Amniotic stem cell (primary cell): ENCODE measurements at places on chromosomes 6 and 20.
A peak's percentile ranks its signal among the peaks of the same experiment; 100 is the strongest.

- no peak for DNase-seq
Observed at GRCh38 chr6:7144872-7145584, 37.3 kb downstream of the RREB1 start.

- no peak for DNase-seq
Observed at GRCh38 chr20:60008130-60008808, 50.0 kb downstream of the CDH26 start.

DNA sequence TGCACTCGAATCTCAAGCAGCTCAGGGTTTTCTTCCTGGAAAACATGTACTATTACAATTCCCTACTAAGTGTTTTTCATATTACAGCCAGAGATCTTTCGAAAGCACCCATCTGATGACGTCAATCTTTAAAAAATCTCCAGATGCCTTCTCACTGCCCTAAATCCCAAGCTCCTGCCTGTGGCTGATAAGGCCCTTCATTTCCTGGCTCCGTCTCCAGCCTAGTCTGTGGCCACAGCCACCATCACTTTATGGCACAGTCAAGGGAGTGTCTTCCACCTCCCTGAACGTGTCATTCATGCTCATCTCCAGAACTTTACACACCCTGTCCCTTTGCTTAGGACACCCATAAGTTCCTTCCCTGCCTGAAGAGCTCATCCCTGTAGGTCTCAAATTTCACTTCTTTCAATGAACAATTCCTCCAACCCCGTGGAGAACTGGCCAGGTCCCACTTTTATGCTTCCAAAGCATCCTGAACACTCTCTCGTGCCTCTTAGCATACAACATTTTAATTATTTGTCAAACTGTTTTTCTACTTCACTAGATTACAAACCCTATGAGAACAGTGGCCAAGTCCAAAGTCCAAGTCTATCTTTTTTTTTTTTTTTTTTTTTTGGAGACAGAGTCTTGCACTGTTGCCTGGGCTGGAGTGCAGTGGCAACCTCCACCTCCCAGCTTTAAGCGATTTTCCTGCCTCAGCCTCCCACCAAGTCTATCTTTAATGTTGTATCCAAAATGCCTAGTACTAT lies 106.1 kb upstream of the AGPAT4 start:
- no peak for DNase-seq

DNA sequence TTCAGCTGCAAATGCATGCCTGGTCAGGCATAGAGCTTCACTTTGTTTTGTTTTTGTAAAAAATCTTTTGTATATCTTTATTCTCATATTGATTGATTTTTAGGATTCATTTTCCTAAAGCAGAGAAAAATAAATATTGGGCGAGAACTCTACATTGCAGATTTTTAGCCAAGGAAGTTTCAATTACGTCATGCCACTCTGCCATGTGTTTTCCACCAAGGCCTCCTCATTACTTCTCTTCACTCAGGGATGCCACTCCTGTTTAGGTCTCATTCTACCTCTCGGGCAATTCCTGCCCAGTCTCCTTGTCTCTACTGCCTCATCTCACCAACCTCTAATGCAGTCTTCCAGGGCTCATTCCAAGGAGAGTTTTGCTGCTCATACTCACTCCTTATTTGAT lies 497.3 kb upstream of the SPTLC3 start:
- DNase-seq = no peak

- peak; percentile 58 for DNase-seq
Observed at GRCh38 chr20:8853805-8854338, 215.0 kb upstream of the PLCB4 start.

DNA sequence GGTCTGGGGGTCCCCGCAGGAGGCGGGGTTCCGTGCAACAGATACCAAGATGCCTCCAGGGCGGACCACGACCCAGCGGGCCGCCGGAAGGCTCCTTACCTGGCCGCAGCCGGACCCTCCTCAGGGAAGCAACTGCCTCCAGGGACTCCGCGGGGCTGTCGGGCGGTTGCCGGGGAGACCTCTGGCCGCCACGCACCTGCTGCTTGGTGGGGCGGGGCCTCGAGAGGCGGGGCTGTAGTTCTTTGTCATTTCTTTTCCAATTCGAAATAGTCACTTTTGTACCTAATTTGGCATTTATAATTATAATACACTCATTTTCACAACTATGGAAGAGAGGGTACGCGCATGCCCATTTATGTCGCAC lies 647 bp downstream of the AK9 start:
- DNase-seq = no peak

DNA sequence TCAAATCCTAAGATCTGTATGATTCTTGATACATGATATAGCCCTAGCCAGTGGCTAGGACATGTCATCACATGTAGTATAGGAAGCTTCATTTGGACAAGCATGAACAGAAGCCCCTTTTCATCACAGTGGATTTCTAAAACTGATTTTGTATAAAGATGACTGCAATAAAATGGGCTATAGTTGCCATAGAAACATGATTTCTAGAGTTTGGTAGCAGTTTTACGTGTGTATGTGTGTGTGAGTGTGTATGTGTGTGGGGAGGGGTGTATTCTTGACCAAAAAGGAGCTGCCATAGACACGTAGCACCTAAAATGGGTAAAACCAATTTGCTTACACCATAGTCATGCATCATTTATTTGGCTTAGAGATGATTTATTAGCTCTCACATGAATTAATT lies 200.5 kb upstream of the CNR1 start:
- DNase-seq = no peak
